Thyroid gland (tissue), 4 donors: ENCODE measurements at places on chromosomes 7 and 10. TPM values are rescaled to one million over a fixed set of nuclear protein-coding genes. Genes with fewer than 3 reads are reported as not detected.

The ATP6V0A4 gene
- total RNA-seq = not detected

The DENND2A gene
- total RNA-seq = 2.0 TPM

The CREB3L2 gene
- 120 TPM for total RNA-seq

The C10orf62 gene
- not detected for total RNA-seq

The SPDYE16 gene
- not detected for total RNA-seq

The SPDYE2 gene
- total RNA-seq = not detected

The VPS37D gene
- total RNA-seq = 3.9 TPM

The TAS2R5 gene
- 2.7 TPM for total RNA-seq

DNA sequence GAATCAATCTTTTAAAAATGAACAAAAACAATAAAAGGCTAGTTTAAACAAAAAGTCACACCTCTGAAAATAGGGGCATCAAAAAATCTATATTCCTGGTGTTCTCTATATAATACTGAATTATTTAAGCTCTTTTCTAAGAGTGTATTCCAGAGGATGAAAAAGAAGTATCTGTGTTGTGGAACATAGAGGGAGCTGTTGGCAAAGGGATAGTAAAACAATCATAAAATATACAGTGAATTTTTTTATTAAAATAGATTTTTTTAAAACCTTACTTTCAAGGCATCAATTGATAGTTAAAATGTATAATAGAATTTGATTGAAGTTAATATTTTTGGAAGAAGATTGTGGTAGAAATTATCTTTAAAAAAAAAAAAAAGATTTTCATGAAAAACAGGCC lies 1409.1 kb upstream of the CELF2 start:
- no peak overlapping the region for H3K27ac ChIP-seq
- DNase-seq = no peak
- no peaks in the 10 kb centered on the region for H3K27me3 ChIP-seq
- H3K4me1 ChIP-seq = no peaks in the 10 kb centered on the region
- H3K36me3 ChIP-seq = no peaks in the 10 kb centered on the region

- no peaks in the 10 kb centered on the region for H3K36me3 ChIP-seq
- no peaks in the 10 kb centered on the region for H3K27me3 ChIP-seq
- DNase-seq = no peak
- peaks cover 41% of the 10 kb centered on the region for H3K4me1 ChIP-seq
- H3K4me3 ChIP-seq = no peak overlapping the region
Measured at GRCh38 chr10:78543031-78543748, 509.5 kb downstream of the RPS24 start.

DNA sequence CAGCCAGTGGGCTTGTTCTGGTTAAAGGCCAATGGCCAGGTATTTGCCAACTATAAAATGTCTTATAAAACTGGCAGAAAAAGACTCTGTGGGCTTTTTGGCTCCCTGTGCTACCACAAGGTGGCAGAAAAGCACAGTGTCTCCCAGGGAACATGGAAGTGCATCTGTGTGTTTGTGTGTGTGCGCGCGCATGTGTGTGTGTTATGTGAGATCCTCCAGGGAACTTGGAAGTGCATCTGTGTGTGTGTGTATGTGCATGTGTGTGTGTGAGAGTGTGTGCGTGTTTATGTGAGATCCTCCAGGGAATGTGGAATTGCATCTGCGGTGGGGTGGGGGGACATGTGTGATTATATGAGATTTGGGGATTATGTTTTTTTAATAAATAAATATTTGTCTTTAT lies 30.2 kb upstream of the ABI1 start:
- peak; percentile 49 for DNase-seq
- no peaks in the 10 kb centered on the region for H3K36me3 ChIP-seq
- H3K27me3 ChIP-seq = no peaks in the 10 kb centered on the region
- H3K4me1 ChIP-seq = no peaks in the 10 kb centered on the region

GRCh38 chr10:90227217-90227656 lies 525.8 kb downstream of the KIF20B start:
- H3K36me3 ChIP-seq = no peaks in the 10 kb centered on the region
- no peaks in the 10 kb centered on the region for H3K4me1 ChIP-seq
- no peak overlapping the region for H3K27ac ChIP-seq
- no peak overlapping the region for H3K4me3 ChIP-seq
- no peaks in the 10 kb centered on the region for H3K27me3 ChIP-seq

- peak; percentile 96 for DNase-seq
- peak overlapping the region; percentile 93 for H3K27ac ChIP-seq
- no peaks in the 10 kb centered on the region for H3K36me3 ChIP-seq
- H3K27me3 ChIP-seq = no peaks in the 10 kb centered on the region
Measured at GRCh38 chr7:134593530-134594392, 44.9 kb downstream of the AKR1B15 start.

DNA sequence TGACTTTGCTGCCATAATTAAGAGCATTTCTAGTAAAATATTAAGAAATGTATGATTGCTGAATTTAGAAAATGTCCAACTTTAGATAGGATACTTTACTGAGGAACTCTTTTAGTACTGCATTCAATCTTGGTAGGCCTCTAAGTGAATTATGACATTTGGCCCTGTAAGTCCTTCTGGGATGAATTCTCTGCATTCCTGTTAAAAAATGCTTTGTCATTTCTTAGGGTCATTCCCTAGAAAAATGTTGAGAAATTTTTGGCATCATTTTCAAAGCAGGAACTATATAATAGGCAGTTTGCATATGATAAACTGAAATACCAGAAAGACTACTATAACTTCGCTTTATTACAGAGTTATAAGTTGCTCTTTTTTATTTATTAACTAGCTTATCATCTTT lies 69.3 kb upstream of the PRR15 start:
- no peaks in the 10 kb centered on the region for H3K36me3 ChIP-seq
- H3K4me3 ChIP-seq = no peak overlapping the region
- H3K27ac ChIP-seq = no peak overlapping the region
- H3K27me3 ChIP-seq = no peaks in the 10 kb centered on the region

- DNase-seq = no peak
- no peaks in the 10 kb centered on the region for H3K36me3 ChIP-seq
- H3K27ac ChIP-seq = no peak overlapping the region
- peaks cover 37% of the 10 kb centered on the region for H3K4me1 ChIP-seq
- H3K27me3 ChIP-seq = peaks cover 53% of the 10 kb centered on the region
Measured at GRCh38 chr10:117537436-117537903, 5.1 kb upstream of the EMX2 start.

- H3K36me3 ChIP-seq = no peaks in the 10 kb centered on the region
- H3K27ac ChIP-seq = no peak overlapping the region
- H3K27me3 ChIP-seq = no peaks in the 10 kb centered on the region
Measured at GRCh38 chr7:134366481-134366880, 49.8 kb upstream of the SLC35B4 start.

DNA sequence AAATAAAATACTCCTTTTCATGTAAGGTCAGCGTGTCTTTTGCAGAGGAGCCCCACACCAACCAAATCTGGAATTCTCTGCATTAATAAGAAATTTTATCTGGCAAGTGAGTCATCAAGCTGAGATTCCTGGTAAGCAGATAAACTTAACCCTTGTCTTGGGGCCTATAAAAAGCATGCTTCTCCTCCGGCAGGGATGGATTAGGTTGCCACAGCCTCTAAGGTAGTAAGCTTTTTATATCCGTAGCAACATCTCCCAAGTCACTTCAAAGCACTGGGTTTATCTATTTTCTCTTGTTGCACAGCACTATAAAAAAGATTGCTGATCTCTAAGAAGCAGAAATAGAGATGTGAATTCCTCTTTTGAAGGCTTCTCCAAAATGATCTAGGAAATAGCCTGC lies 202.8 kb upstream of the NOBOX start:
- no peaks in the 10 kb centered on the region for H3K4me1 ChIP-seq
- H3K27me3 ChIP-seq = no peaks in the 10 kb centered on the region
- no peak overlapping the region for H3K4me3 ChIP-seq
- no peaks in the 10 kb centered on the region for H3K36me3 ChIP-seq
